ENCODE measurements at places on chromosomes 13 and 19. TPM values are rescaled to one million over a fixed set of nuclear protein-coding genes. Genes with fewer than 3 reads are reported as not detected.
A peak's percentile ranks its signal among the peaks of the same experiment; 100 is the strongest.

- DNase-seq = peak; percentile 65
Measured at GRCh38 chr13:101575581-101575980, 123.1 kb downstream of the ITGBL1 start.

Gene NMRK2
- not detected for total RNA-seq

GRCh38 chr13:76795701-76796695 is 90.2 kb downstream of the KCTD12 start:
- DNase-seq = peak; percentile 15

GRCh38 chr13:40146063-40146462 is 490.6 kb downstream of the COG6 start:
- DNase-seq = no peak

DNA sequence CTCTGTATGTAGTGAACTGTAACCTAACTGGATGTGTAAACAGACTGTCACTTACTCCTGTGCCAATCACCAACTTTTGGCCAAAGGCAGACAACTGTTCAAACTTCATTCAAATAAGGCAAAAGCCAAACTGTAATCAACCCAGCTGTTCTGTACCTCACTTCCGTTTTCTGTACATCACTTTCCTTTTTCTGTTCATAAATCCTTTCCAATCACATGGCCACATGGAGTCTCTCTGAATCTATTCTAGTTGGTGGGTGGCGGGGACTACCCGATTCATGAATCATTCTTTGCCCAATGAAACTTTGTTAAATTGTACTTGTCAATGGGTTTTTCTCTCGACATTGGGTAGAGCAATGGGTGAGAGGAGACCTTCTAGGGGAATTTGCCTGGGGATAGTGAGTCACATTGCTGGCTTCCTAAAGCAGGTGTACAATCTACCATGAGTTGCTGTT is 178.3 kb upstream of the RFC3 start:
- peak; percentile 39 for DNase-seq

Measured in M059J (cell line).